Activated naive CD4-positive, alpha-beta T cell treated with anti-CD3 and anti-CD28 coated beads, Interleukin-2, amount 50 U/mL, for 16 hours (primary cell): ENCODE measurements at places on chromosomes 3 and 15.

DNA sequence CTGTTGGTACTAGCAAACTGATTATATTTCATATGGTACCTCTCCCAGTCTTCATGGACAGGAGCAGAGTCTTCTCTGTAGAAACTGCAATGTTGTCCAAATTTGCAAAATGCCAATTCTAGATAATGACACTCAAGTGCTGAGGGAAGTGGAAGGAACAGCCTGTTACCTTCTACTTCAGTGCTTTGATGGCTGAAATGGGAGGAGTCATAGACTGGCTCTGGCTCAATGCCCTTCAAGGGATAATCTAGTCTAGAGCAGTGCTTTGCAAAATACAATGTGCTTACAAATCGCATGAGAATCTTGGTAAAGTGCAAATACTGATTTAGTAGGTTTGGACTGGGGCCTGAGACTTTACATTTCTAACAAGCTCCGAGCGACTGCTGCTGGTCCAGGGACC, 51.7 kb upstream of the ACP3 start:
- DNase-seq: no peak

GRCh38 chr15:36608180-36608579, 28.8 kb downstream of the CDIN1 start:
- no peak for DNase-seq

GRCh38 chr3:144948711-144949110, 977.1 kb downstream of the DIPK2A start:
- DNase-seq: no peak

DNA sequence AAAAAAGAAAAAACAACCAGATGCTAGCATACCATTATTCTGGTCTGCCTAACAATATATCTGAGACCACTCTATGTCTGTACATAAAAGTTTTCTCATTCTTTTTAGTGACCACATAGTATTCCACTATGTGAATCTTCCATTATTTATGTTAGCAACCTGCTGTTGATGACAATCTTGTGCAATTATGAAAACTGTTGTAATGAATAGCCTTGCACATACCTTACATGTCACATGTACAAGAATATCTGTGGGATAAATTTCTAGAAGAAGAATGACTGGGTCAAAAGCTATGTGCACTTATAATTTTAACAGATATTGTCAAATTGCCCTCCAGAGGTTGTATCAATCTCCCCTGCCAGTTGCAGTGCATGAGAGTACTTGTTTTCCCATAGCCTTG, 62.5 kb downstream of the ARHGAP31 start:
- DNase-seq: no peak

DNA sequence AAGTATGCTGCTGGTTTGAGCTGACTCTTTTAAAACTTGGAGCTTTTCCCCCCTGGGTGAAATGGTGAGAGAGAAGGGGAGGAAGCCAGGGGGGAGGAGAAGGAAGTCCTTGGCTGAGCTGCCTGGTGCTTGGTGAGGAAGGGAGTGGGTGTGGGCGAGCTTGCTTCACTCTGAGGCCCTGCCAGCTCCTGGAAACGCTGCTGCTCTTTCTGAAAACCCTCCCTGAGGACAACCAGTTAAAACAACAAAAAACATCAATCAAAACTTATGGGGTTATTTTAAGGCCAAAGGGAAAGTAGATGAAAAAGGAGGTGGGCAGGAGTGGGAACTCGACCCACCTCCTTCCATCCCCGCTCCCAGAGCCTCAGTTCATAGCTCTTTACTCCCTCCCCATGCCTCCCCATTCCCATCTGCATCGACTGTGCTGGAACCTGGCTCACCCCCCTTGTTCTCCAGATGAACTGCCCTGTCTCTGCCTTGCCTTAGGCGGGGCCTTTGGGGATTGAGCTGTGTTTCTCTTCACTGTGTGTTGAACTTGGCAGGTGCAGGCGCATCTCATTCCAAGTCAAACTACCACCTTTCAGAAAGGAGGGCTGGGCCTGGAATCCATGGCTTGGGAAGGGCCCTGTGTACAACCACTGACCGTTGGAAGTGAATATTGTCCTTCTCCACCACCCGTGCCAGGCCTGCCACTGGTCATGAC, 166.1 kb downstream of the ZNF621 start:
- no peak for DNase-seq

GRCh38 chr3:160856450-160856849, 100.4 kb downstream of the PPM1L start:
- no peak for DNase-seq

DNA sequence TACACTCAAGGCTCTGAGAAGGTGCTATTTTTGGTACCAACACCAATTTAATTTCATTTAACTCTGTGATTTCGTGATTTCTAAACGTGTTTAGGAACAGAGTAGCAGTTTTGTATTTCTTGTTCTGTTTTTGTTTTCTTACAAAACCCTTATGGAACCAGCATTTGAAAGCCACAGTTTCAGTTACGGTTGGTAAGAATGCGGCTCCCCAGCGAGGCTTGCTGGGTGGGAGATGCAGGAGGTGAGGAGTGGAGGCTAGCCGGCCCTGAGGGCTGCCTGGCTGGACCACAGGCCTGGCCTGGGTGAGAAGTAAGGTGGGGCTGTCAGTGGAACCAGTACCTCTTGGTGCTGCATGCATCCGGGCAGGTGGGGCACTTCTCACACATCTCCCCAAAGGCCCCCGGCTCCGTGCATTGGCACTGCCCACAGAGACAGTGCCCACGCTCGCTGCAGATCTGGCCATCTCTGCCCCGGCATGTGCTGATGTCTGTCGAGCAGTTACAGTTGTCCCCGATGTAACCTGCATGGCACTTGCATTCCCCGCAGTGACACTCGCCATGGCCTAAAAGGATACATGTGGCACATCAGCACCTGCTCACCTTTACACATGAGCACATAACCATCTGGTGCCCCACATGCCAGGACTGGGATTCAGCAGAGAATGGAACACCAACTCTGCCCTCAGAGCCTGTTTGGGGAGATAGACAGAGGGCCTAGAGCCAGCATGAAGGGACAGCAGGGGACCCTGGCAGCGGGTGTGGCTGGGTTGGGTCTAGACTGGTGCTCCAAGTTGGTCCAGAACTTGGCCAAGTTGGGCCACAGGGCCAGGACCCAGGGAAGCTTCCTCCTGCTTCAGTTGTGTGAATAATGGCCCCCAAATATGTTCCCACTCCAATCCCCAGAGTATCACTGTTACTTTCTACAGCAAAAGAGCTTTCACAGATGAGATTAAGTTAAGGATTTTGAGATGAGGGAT, 43.4 kb downstream of the UMPS start:
- DNase-seq: no peak

DNA sequence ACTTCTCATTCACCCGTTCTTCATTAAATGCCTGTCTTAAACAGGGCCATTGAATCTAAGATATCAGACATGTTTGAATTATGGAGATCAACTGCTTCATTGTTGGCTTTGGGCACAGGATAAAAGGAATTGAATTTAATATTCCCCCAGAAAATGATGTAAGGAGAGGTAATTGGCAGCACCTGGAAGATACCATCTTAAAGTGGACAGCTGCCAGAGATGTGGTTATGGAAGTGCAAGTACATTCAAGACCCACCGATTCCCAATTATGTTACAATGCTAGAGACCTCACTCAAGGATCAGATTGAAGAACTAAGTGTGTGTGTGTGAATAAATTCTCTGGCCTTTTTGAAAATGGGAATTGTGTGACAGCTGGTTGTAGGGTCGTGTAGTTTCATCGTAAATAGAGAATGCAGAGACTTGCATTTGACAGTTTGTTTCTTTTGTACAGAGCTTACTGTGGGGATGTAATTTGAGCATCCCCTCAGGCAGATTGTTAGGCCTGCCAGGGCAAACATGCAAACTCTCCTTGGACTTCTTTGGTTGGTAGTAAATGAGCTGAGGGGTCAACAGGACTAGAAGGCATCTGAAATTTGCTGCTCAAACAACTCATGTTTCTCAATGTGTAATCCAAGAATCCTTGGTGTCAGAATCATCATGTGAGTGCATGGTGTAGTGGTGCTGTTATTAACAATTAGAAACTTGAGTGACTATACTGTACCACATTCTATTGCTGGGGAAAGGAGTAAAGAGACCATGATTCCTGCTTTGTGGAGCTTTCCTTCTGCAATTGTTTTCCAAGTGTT, 359.2 kb upstream of the THRB start:
- DNase-seq: no peak

GRCh38 chr15:73897441-73898261, 24.3 kb downstream of the TBC1D21 start:
- DNase-seq: peak; percentile 38

DNA sequence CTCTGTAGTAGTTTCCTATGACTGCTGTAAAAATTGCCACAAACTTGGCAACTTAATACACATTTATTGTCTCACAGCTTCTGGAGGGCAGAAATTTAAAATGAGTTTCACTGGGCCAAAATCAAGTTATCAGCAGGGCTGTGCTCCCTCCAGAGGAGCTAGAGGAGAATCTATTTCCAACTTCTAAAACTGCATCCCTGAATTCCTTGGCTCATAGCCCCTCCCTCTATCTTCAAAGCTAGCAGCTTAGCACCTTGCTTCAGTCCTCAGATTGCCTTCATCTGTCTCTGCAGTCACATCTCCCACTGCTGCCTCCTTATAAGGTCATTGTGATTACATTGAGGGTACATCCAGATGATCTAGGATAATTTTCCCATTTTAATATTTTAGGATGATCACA, 17.8 kb upstream of the GADL1 start:
- no peak for DNase-seq

- DNase-seq: no peak
Measured at GRCh38 chr3:73060302-73060723, 1.1 kb upstream of the EBLN2 start.

DNA sequence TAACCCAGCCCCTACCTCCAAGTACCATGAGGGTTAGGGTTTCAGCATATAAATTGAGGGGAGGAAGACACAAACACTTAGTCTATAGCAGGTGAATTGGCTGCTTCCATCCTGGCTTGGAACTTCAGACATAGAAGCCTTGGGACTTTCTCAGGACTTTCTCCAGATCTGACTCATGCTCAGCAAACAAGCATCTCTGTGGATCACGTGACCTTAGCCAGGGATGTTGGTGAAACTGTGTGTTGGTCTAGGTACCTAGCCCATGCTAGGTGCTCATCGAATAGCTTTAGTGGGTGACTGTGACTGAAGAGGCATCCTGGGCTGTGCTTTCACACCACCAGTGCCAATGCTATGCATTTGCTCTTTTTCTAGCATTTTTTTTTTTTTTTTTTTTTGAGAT, 58.9 kb downstream of the CD47 start:
- no peak for DNase-seq

- DNase-seq: no peak
Measured at GRCh38 chr15:31456354-31457060, 129.9 kb downstream of the KLF13 start.

DNA sequence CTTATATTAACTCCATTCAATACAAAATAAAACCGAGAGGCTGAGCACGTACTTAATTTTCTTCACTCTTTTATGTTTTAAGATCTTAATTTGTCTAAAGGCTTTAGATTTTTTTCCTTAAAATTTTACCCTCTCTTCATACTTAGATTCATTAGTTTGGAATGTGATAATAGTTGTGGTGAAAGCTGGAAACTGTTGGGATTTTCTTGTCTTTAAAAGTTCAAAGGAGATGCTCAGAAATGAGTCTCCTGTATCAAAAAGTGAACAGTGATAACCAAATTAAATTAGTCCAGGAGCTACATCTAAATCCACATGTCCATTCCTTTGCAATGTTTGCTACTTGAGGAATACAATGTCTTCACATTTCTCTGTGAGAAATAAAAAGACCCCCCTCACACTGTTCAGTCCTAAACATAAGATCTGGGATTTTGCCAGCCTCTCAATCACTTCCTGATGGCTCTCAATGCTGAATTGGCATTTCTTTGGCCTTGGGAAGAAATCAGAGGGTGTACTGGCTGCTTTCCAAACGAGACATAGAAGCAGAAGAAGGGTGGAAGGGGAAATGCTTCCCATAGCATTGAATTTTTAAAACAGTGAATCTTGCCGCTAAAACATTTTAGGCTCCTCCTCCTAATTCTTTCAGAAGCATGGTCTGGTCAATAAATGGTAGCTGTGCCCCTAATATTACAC, 245.0 kb downstream of the SHOX2 start:
- no peak for DNase-seq

DNA sequence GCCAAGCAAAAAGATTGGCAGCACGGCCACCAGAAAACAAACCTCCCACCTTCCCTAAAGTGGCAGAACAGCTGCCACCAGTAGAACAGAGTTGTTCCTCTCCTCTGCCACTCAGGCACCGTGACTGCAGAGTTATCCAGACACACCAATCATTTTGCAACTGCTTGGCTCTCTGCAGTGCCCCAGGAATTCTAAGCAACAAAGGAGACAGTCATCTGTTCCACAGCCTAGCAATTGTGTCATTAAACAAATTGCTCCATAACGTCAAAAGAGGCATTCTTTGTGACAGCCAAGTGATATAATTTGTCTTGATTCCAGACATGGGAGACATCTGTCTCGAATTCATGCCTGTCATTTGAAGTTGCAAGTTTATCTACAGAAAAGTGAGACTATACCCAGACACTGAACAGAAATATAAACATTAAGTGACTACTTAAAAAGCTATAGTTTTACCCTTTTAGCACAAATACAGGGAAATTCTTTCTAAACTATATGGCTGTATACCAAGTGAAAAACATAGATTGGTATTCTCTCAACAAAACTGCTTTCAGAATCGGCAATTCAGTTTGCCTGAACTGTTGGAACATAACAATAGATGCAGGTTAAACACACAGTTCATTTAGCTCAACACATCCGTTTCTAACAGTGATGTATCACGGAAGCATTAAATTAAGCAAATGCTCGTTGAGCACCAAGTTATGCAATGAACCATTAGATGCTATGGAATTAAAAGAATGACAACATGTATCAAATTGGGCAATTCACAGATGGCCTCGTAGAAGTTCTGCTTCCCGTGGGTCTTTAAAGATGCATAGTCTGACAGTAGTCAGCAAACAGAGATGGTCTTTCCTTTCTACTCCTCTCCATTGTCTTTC, 281.3 kb downstream of the FGF12 start:
- DNase-seq: no peak

- no peak for DNase-seq
Measured at GRCh38 chr3:124629497-124629896, 100.8 kb upstream of the UMPS start.
